NCI-H446 (cell line): ENCODE measurements at places on chromosomes 11 and 22.

- no peak for DNase-seq
Measured at GRCh38 chr11:112590764-112591163, 330.1 kb upstream of the PLET1 start.

- DNase-seq, result no peak
Measured at GRCh38 chr11:59660621-59661020, 8.2 kb downstream of the PATL1 start.

DNA sequence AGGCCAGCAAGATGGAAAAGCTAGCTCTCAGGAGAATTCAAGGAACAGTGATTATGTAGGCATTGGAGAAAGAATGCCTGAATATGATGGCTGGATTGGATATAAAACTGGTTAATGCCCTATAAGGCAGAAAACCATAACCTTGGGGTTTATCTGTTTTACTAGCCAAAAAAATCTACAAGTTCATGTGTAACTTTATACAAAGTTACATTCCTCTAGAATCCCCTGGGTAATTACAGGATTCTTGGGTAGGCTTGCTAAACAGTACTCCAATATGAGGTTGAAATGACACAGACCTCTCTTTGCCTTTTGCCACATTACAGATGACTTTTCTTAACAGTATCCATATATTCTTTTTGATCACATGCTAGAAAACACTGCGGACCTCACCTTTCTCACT, 26.0 kb downstream of the TSPAN18 start:
- DNase-seq, result no peak

DNA sequence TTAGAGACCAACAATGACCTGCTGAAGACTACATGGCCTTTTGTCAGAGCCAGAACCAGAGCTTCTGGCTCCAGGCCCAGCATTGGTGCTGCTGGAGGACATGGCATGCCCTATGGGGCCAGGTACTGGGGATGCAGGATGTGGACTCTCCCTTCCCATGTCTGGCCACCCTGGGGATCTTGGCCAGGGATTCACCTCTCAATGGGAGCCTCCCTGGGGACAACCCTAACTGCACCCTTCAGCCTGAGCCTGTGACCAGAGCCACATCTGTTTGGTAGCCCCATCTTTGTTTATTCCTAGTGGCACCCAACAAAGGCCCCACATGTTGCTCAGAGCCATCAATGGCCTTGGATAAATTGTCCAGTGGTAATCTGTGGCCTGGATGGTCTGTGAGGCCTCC, 5.8 kb downstream of the KLHL35 start:
- DNase-seq, result no peak

DNA sequence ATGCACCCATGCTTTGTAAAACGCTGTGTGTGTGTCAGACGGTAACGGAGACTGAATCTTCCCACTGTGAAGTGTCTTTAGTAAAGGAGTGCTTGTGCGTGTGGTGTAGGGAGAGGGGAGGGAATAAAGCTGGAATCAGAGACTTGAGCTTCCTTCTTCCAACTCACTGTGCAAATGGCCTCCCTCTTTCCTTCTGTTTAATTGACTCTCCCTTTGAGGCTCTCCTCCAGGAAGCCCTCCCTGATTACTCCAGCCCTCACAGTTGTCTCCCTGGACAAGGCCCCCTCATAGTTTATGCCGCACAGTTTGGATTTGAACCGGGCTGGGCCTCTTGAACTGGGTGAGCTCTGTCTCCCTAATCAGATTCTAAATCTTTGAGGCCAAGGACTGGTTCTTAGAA, 23.0 kb upstream of the KCNJ11 start:
- DNase-seq, result no peak

DNA sequence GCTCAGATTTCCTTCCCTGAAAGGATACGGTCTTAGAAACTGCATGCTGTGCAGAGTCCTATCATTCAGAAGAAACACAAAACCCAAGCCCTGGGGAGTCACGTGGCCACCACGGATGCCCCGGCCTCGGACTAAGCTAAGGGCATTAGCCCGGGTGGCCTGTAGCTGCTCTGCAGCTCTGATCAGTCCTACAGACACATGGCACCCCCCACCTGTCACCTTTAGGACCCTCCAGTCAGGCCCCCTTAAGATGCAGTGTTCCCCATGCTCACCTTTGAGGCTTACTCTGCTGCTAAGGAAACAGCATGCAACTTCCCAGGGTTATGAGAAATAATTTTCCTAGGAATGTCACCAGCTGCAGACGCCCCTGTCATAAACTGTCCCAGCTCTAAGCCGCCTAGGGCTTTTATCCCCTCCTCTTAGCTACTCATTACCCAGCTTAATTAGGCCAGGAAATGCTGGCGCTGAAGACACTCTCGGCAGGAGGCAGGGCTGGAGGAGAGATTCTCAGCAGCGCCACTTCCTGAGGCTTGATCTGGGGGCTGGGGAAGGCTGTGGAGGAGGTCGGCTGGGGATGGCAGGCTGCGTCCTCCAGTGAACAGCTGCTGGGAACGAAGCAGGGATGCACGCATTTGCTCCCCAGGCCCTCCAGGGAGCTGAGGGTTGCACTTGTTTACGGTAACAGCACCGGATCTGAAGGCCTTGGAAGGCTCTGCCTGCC, 47.2 kb upstream of the ADA2 start:
- DNase-seq, result no peak

GRCh38 chr11:6285019-6285418, 25.4 kb downstream of the CCKBR start:
- no peak for DNase-seq
